ENCODE measurements at places on chromosomes 16 and 17.

DNA sequence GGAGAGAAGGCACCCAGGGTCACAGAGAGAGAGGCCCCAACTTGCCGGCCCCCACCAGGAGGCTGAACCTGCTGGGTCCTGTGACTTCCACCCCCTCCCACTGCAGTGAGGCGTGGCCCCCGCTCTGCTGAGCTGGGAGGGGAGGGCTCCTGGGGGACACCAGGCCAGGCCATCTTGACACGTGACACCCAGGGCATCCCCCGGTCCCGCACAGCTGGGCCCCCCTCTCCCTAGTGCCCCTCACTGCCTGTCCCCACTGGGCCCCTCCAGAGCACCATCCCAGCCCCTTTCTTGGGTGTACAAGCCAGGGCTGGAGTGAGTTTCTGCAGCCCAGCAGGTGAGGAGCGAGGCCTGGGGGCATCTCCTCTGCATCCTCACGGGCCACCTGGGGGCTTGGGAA lies 12.4 kb downstream of the UBALD1 start:
- no peak for DNase-seq

GRCh38 chr16:66476328-66477027 lies 49.4 kb downstream of the BEAN1 start:
- no peak for DNase-seq

GRCh38 chr17:75507733-75508719 lies 7.3 kb downstream of the CASKIN2 start:
- DNase-seq, result no peak

- DNase-seq, result no peak
Measured at GRCh38 chr17:73877962-73878361, 233.7 kb upstream of the SDK2 start.

- DNase-seq, result no peak
Measured at GRCh38 chr17:69179227-69179952, 37.7 kb upstream of the ABCA6 start.

GRCh38 chr17:75048249-75048878 lies 1.3 kb downstream of the KCTD2 start:
- DNase-seq, result no peak

DNA sequence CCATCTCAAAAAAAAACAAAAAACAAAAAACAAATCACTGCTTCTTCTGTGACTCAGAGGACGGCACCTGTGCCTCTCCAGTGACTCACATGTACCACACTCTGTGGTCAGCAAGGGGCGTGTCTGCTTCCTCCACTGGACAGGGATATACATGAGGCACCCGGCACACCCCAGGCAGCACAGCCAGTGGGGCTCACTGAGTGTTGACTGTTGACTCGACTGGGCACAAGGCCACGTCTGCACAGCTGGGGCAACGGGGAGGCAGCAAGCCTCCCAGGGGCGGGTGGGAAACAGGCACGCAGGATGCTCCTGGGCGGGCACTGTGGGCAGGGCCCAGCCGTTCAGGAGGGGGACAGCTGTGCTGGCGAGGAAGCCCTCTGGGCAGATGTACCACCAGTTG lies 64.1 kb downstream of the TIMM22 start:
- peak; percentile 96 for DNase-seq

- no peak for DNase-seq
Measured at GRCh38 chr17:64244165-64244564, 18.9 kb downstream of the TEX2 start.

GRCh38 chr16:27638833-27639560 lies 89.1 kb downstream of the KATNIP start:
- no peak for DNase-seq

DNA sequence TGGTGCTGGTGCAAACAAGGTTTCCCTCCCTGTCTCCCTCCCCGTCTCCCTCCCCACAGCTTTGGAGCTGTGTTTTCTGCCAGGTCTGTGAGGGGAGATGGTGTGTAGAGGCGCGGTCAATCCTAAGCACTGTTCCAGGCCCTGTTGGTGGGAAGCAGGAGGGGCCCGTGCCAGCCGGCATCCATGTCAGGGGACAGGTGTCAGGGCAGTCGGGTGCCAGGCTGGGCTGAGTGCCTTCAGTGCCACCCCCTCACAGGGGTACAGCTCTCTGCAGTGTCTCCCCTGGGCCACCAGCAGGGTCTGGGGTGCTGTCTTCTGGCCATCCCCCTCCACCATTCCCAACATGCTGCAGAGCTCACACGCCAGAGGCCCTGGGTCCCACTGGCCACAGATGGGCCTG lies 73.6 kb downstream of the KLHDC4 start:
- DNase-seq, result no peak

DNA sequence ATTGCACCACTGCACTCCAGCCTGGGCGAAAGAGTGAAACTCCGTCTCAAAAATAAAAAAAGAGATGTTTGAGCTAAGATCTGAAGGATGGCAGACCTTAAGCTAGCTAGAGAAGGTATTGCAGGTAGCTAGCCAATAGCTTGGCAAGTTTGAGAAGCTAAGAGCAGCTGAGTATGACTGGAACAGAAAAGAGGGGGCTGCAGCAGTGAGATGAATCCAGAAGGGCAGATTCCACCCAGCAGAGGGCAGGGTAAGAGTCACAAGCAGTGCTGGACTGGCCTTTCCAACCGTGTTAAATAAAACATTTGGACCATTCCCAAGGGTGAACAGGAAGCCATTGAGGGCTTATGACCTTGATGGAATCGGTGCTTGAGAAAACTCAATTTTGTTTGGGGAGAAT lies 5.7 kb upstream of the PHAF1 start:
- no peak for DNase-seq

GRCh38 chr16:456891-457483 lies 31.5 kb downstream of the RAB11FIP3 start:
- DNase-seq, result no peak

DNA sequence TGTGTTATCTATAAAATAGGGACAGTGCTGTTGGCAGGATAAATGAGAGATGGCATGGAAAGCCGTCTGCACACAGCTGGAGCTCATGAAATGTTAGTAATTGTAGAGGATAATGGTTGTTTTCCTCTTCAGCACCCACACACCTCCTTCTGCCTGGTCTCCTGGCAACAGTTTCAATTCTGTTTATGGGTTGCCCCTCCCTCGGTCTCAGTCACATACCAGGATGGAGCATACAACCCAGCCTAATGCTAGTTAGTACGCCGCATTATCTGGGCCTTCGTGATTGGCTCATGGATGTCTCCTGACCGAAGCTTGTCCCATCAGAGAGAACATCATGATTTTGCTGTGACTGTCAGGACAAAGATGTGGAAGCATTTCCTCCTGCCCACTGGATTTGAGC lies 126.2 kb upstream of the WSCD1 start:
- DNase-seq, result no peak

- no peak for DNase-seq
Measured at GRCh38 chr17:21482189-21482865, 106.2 kb downstream of the KCNJ12 start.

DNA sequence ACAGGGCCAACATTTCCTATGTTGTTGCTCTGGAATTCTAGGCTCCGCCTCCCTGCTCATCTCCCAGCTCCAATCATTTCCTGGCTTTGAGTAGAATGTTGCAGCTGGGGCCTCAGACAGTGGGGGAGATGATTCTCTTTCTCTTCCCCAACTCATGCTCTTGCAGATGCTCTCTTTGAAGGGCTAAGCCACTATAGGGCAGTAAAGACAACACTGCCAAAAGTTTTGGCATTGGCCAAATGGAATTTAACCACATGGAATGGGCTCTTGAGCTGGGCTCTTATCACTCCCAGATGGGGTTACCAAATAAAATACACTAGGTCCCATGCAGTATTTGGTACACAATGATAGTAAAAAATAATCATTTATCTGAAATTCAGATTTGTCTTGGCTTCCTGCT lies 19.6 kb upstream of the EFCAB13 start:
- DNase-seq, result peak; percentile 44

DNA sequence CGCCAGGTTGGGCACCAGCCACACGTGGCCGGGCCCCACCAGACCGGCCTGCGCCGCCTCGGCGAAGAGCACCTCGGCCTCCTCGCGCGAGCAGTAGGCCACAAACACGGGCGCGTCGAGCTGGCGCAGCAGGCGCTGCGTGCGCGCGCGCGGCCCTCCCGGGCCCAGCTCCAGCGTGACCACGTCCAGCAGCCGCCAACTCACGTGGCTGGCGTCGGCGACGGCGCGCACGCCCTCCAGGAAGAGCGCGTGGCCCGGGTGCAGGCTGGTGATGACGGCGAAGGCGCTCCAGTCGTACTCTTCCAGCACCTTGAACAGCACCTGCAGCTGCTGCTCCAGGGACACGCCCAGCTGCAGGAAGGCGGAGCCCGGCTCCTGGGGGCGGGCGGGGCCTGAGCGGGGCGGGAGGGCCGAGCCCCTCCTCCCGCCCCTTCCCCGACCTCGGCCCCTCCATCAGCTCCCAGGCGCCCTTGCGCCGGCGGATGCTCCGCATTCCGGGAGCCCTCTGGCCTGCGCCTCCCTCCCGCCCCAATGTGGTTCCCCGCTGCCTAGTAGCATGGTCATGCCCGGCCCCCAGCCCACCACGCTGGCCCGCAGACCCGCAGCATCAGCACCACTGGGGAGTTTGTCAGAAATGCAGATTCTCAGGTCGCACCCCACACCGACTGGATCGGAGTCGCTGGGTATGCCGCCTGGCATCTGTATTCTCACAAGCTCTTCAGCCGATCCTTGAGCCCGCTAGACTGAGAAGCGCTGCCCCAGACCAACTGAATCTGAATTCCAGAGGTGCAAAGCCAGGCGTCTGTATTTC lies 7.2 kb downstream of the GRIN2C start:
- DNase-seq, result no peak

DNA sequence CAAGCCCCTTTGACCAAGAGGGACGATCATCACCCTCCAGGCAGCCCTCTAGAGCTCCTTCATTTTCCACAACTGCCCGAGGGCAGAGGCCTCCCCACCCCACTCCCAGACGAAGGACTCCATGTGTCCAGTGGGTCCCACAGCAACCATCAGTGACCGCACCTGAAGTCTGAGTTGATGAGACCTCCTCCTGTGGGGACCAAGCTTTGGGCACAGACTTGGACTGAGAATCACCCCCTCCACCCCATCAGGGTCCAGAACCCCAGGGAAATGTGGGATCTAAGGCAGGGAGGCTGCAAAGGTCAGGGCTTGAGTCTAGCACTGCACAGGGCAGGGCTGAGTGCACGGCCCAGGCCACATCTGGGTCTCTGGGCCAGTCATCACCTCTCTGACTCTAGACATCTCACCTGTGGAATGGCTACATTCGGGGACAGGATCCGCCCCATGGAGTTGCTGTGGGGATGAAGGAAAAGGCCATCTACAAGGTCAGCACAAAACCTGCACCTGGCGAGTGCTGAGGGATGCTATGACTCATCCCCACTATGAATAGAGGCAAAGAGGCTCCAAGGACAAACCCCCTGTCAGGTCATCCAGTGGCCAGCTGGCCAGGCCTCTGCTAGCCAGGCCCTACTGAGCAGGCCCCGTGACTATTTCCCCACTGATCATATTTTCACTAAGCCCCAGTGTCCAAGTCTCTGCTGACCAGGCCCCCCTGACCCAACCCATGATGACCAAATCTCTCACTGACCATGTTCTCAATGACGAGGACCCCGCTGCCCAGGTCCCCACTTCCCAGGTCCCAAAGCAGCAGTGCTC lies 38.4 kb downstream of the TNFRSF13B start:
- DNase-seq, result no peak

GRCh38 chr17:1090465-1091189 lies 89.2 kb downstream of the ABR start:
- DNase-seq, result no peak

DNA sequence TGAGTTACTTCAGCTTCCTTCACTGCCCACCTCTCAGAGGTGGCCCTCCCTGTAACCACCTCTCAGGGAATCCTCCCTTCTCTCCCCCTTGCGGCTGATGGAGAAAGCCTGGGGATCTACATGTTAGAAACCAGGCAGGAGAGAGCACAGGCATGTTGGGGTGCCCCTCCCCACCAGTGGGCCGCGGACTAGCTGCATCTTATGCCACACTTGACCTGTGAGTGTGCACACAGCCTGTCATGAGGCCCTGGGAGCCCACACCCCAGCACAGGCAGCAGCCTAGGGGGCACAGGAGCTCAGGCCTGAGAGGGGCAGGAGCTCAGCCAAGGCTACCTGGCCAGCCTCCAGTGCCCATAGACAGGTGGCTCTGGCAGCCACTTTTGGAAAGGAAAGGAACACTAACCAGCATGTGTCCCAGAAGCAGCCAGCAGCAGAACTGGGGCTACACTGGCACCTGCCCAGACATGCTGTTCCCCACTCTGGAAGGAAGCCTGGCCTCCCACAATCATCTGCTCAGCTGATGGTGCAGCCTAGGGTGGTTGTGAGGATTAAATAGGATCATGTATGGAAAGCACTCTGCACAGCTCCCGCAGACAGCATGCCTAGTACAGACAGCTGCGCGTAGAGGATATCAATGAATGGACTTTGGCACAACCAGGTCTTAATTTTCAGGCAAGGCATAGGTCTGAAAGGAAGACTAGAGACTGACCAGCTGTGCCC lies 60.5 kb downstream of the TMEM132E start:
- DNase-seq, result no peak

DNA sequence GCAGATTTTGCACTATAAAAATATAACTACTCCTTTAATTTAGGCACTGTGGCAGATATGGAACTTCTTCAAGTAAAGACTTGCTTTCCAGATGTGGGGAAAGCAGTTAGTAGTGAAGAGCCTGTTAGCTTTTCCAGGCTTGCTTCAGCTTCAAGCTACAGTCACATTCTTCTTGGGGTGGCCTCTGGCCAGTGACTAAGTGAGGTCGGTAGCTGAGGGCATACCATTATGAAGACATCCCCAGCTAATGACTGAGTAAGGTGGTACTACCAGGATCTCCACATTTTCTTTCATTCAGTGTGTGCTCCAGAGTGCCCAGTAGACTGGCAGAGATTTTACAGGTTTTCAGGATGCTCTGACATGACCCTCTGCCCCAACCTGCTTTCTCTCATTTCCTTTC lies 167.1 kb upstream of the KIF2B start:
- DNase-seq, result no peak

- no peak for DNase-seq
Measured at GRCh38 chr17:5640726-5641125, 56.4 kb upstream of the NLRP1 start.

DNA sequence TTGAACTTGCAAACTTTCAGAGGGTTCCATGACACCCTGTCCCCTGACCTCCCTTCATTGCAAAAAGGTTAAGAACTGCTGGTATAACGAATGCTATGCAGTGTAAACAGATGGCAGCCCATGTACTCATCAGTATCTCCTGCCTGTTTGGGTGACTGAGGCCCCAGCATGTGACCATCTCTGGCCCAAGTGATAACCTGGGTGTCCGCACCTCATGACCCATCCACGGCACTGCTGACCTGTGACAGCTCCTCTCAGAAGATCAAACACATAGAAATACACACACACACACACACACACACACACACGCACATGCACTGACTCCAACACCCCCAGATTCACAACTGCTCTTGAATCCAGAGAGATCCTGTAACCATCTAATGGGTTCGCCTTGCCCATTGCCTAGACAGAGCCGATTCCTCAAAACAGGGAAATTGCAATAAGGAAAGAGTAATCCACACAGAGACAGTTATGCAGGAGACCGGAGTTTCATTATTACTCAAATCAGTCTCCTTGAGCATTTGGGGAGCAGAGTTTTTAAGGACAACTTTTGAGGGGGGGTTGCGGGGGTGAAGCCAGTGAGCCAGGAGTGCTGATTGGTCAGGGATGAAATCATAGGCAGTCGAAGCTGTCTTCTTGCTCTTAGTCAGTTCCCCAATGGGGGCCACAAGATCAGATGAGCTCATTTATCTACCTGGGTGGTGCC lies 11.3 kb upstream of the PHOSPHO1 start:
- DNase-seq, result no peak

- DNase-seq, result no peak
Measured at GRCh38 chr17:62933501-62934385, 32.3 kb upstream of the TANC2 start.

- no peak for DNase-seq
Measured at GRCh38 chr17:31404028-31404949, 12.8 kb downstream of the RAB11FIP4 start.

GRCh38 chr17:67534941-67535340 lies 157.9 kb downstream of the PITPNC1 start:
- no peak for DNase-seq
